ENCODE measurements at places on chromosomes 7 and 10.

- DNase-seq = no peak
Measured at GRCh38 chr7:44315301-44315903, 10.0 kb downstream of the CAMK2B start.

DNA sequence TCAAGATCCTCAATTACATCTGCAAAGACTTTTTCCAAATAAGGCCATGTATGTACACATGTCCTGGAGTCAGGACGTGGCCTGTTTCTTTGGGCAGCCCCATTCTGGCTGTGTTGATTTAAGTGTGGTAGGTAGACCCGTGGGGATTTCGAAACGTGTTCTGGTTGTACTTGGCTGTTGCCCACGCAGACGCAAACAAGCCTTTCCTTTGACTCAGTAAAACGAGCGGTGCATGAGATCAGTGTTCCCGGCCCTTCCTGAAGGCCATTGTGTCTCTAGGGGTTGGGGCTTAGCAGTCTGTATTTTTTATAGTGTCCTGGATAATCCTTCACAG is 64.8 kb upstream of the DNAJB6 start:
- DNase-seq = peak; percentile 99

DNA sequence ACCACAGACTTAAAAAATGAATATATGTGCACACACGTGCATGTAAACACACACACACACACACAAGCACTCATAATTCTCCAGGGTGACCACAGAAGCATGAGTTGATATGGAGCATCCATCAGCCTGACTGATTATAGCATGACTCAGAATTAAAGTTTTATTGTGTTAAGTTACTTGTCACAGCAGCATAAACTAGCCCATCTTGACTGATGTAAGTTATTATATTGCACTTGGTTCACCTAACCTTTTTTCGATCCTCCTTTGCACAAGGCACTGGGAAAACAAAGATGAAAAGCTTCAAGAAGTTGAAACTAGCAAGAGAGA is 18.8 kb upstream of the SLC35G1 start:
- peak; percentile 14 for DNase-seq

- DNase-seq = no peak
Measured at GRCh38 chr10:62850646-62851045, 34.5 kb upstream of the EGR2 start.

DNA sequence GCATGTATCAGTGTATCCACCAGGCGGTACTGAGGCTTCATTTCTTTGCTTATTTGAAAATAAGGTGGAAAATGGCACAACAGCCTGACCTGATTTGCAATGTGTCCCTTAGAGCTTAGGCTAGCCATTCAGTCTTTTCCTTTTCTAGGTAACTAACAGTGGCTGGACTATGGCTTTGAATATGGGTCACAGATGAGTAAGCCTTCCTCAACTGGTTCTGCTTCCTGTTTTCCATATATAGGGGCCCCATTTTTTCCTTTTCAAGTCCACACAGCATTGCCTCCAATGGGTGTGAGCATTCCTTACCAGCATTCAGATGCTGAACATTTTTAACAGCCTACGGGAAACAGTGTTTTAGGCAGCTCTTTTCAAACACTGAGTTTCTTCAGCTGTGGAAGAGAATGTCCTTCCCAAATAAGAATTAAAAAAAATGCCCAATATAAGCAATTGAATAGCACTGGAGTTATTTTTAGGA is 3.9 kb upstream of the ITGB1 start:
- peak; percentile 93 for DNase-seq

DNA sequence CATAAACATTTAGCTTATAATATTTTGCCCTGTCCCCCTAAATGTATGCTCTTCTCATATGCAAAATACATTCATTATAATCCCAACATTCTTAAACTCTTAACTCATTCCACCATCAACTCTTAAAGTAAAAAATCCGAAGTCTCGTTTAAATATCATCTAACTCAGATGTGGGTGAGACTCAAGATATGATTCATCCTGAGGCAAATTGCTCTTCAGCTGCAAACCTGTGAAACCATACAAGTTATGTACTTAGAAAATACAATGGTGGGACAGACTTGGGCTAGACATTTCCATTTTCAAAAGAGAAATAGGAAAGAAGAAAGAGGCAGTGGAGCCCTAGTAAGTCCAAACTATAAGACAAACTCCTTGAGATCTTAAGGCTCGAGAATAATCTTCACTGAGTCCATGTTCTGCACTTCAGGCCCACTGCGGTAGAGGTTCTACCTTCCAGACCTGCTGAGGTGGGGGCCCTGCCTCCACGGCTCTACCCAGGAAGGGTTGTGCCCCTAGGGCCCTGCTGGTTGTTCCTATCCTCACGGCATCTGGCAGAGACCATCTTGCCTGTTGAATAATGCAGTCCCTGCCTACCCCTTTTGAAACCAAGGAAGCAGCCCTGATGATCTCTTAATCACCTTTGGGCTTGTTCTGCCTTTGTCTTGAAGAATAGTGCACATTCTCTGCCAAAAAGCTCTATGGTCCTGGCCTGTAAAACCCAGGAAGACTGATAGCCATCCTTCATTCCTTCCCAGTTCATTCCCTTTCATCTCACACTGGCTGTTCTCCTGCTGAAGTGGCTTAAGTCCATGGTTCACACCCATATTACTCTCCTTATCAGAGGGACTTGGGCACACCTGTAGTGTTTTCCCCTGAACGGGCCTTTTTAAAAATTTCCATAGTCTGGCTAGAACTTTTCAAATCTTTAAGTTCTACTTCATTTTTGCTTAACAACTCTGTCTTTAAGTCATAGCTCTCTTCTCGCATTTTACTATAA is 37.3 kb downstream of the INPP5F start:
- peak; percentile 70 for DNase-seq

- no peak for DNase-seq
Measured at GRCh38 chr10:96548589-96548988, 34.9 kb upstream of the TLL2 start.

GRCh38 chr10:61791216-61791615 is 110.3 kb upstream of the ARID5B start:
- DNase-seq = peak; percentile 80

GRCh38 chr10:85927952-85928665 is 438.5 kb downstream of the GRID1 start:
- DNase-seq = no peak

- no peak for DNase-seq
Measured at GRCh38 chr7:96781919-96782318, 72.3 kb upstream of the SEM1 start.

GRCh38 chr10:767211-767610 is 77.7 kb upstream of the DIP2C start:
- DNase-seq = no peak

DNA sequence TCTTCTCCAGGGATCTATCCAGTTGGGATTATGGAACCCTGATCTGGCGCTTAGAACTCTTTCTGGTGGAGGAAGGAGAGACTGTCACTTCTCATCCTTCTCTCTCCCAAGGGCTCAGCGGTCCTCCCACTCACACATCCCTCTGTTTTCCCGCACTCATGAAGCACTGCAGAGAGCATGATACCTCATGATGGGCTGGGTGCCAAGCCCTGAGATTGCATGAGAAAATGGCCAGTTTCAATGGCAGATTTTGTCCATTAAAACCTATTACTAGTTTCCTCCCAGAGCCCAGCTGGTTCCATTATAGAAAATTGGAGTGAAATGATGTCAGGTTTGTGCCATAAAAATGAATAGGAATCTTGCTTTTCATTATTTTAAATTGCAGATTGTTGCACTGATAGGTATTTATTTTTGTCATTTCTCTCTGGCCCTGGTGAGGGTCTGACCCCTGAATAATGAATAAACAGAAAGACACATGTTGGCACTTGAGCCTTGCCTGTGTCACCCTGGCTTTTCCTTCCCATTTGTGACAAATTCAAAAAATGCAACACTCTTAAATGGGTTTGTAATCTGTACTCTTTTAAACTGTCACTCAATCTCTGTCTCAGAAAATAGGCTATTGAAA is 1151.1 kb downstream of the TYW1 start:
- no peak for DNase-seq

GRCh38 chr7:24653316-24654085 is 80.2 kb downstream of the PALS2 start:
- DNase-seq = no peak

Measured in IMR-90 (cell line).